ENCODE measurements at places on chromosomes 6 and 20.

DNA sequence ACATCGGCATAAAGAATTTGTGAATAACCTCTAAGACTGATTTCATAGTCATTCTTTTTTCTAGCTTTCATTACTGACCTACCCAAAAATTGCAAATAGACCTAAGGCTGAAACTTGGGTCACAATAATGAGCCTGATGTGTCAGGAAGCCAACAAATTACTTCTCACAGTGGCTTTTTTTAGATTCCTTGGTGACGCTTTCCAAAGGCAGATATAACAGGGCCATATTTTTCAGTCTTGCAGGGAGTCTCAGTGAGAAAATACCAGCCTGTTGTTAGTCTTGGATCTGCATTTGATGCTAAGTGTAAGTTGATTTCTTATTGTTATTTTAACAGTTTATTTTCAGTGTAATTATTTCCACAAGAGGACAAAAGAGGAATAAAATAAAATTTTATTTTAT, 179.7 kb downstream of the KHDC1L start:
- ATAC-seq: no peak

DNA sequence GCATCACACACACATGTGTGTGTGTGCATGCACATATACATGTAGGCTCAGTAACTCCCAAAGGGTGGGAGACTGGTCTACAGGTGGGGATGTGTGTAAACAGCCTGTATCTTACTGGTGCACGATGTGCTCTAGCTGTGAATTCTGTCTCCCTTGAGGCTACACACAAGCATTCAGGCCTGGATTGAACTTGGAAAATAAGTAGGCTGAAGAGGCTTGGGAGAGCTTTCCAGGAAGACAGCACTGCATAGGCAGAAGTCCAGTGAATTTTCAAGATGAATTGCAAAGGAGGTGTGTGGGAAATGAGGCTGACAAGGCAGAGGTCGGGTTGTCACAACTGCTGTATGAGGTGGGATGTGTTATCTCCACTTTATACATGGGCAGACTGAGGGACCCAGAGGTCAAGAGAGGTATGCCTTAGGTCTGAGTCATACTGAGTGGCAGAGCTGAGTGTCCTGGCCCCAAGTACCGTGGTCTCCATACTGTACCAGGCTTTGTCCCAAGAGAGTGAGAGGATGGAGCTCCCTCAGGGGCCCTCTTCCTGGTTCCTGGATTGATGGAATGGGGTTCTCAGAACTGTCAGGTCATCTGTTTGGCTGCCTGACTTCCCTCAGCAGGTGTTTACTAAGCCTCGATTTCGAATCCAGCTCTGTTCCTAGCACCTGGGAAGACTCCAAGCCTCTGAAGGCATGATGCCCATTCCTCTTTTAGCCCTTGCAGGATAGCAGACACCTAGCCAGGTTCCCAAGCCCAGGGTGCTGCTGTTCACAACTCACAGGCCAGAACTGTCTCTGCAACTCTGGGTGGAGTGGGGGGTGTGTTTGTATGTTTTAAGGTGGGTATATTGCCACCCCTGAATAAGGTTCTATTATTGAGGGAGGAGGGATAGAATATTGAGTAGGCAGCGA, 14.4 kb downstream of the SNPH start:
- no peak for ATAC-seq

DNA sequence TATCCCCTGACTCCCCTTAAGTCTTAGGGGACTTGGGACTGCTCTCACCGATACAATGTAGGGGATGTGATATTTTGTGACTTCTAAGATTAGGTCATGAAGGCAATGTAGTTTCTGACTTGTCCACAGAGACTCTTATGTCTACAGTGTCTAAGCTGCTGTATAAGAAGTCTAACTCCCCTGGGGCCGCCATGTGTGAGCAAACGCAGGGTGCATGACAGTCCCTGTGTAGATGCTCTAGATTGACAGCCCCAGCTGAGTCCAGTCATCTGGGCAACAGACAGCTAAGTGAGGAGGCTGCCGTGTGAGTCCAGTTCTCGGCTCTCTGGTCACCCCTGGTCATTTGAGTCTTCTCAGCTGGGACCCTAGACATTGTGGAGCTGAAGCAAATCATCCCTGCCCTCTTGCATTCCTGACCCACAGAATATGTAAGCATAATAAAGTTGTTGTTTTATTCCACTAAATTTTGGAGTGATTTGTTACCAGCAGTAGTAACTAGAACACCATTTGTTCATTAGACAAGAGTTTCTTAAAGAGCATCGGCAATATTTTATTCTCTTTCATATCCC, 743.3 kb upstream of the CHD6 start:
- no peak for ATAC-seq

DNA sequence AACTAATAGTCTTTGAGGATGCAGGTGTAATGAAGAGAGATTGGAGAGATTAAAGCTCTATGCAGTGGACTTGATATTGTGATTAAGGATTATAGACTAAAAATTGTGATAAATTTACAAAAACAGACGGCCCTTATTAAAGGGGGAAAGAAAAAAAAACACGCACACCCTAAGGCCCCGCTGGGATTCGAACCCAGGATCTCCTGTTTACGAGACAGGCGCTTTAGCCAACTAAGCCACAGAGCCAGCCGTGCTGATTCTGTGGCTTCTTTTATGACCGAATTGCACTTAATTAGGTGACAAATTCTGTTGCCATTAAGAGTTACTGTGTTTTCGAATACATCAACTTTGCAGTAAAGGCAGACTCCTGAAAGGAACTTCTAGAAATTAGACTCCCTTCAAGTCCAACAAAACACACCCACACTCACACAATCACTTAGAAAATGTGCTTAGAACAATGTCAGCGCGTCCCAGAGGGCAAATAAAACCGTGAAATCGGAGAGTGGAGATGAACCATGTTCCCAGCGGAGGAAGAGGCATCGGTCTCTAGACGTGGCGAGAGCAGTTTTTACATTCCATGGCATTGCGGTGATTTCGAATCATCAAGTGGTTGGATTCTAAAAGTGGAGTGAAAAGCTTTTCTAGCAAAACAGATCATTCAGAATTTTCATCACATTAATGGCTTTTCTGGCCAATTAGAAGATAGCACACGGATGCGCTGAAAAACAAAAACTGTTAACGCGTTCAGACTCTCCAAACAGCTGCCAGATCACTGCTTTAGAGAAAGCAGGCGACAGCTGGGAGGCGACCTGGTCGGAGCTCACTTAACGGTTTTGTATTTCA, 122.6 kb downstream of the GPX5 start:
- ATAC-seq: no peak

- ATAC-seq: no peak
Measured at GRCh38 chr20:16955971-16956370, 207.8 kb downstream of the OTOR start.

- ATAC-seq: no peak
Measured at GRCh38 chr6:131116755-131117360, 18.4 kb upstream of the AKAP7 start.

DNA sequence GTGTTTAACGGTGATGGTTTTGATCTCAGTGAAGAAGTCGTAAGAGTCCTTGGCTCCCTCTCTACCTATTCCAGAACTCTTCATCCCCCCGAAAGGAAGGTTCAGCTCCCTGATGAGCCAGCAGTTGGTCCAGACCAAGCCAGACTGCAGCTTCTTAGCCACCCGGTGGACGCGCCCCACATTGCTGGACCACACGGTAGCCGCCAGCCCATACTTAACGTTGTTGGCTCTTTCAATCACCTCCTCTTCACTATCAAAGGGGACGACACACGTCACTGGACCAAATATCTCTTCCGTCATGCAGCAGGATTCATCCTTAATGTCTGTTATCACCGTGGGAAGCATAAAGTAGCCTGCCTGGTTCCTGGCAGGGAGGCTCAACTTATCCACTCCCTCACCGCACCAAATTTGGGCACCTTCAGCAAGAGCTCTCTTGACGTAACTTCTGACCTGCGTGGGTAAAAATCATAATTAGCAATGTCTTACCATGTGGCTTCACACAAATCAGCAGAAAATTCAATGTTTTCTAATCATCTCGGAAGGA, 31.4 kb downstream of the ALDH8A1 start:
- ATAC-seq: no peak

DNA sequence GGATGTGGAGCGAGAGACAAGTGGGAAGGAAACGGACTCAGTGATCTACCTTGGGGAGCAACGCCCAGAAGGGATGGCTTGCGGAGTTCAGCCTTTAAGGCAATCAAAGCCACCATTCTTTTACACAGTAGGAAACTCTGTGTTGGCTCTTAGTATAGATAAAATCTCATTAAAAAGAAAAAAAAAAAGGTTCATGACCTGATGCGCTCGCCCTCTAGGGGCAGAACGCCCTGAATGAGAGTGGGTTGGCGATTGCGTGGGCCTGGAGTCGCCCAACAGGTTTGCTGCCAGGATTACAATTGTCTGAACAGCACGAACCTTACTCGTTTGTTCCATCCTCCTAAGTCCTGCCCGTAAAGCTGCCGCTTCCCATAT, 1.2 kb downstream of the TPD52L1 start:
- peak; percentile 34 for ATAC-seq

DNA sequence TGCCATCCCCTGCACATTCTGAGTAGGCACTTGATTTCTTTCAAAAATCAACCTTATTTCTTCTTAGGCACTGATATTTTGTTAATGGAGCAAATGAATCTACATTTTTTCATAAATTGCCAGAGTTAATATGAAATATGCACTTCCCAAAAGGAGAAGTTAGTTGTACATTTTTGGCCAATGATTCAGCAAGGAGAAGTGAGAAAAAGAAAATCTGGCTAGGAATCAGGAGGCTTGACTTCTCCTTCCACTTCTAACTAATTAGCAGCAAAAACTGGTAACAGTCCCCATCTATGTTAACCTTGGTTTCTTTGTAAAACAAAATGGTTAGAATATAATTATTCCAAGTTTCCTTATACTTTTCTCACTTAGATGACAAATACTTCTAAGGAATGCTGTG, 7.0 kb upstream of the DSE start:
- ATAC-seq: no peak

DNA sequence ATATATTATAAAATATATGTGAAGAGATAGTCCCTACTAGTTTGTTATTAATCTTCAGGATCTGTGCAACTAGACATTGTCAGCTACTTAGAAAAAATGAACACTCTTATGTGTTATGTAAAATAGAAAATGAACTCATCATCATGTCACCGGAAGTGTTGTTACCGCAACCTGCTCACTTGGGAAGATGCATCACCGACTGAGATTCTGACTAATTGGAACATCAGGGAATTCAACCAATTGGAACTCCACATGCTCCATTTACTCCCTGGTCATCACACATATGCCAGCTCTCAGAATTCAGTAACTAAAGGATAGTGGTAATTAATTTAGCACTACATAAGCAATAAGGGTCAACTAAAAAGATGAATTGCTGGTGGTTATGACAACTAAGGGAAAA, 16.7 kb upstream of the B3GAT2 start:
- ATAC-seq: no peak

DNA sequence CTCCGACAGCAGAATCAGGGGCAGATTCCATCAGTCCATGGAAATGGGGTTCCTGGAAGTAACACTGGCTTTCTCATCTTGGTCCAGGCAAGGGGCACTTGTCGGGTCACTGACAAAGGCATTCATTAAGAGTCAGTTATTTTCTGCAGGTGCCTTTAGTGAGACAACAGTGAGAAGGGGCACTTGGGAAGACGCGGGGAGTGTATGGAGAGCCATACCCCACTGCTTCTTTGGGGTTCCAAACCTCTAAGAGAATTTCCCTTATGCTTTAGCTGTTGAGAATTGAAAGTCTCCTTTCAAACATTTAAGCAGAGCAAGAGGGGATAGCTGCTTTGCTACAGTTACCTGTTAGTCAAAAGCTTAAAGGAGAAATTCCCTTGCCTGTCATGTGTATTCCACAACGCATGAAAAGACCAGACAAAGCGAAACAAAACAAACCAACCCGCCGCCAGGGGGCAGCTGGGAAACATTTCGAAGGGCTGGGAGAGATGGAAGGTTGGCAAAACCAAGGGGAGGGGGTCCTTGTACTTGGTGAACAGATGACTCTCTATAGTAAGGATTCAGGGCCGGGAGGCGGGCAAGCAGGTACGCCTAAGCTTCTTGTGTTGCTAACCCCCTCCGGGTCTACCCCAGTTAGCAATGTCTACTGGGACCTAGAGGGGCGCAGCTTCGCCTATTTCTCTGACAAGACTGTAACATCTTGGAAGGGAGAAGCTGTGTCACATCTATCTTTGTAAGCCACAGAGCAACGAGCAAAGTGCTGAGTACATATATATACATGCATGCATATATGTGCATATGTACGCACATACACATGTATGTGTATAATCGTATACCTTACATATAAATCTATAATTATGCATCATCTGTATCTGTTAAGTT, 474.9 kb upstream of the AGPAT4 start:
- ATAC-seq: no peak

- no peak for ATAC-seq
Measured at GRCh38 chr6:96610019-96610418, 47.1 kb downstream of the FHL5 start.

DNA sequence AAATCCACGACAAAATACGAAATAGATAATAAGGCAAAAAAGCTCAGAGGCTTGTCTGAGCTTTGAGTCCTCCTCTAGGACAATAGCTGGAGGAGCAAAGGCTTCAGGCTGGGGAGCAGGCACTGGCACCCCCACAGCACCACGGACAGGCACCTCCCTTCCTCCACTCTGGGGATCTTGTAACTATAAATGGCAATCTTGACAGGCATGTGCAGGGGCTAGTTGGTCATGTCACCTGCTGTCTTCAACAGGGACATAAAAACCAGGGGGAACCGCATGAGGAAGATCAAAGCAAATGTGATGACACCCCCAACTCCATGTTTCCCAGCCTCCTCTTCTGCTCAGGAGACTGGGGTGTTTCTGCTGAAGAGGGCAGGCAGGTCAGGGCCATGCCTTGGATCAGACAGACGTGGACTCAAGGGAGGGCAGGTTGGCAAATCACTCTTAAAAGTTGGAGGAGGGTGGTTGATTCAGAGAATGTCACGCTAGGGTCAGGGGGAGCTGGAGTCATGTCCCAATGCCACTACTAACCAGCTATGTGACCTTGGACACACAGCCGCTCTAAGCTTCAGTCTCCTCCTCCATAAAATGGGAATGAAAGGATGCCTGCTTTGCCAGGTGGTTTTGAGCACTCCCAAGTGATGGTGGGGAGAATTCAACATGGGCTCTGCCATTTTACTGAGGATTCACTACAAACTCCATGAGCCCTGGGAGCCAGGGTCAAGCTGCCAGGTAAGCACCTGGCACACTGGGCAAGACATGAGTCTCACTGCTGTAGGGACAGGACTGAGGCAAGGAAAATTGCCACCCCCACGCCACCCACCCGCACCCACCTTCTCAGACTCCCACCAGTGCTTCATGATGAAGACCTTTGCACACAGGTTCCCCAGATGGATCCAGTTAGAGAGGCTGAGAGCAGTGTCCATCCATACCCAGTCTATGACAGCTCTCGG, 48.0 kb downstream of the NPEPL1 start:
- ATAC-seq: no peak

- peak; percentile 63 for ATAC-seq
Measured at GRCh38 chr6:111589366-111589765, 16.3 kb downstream of the TRAF3IP2 start.

DNA sequence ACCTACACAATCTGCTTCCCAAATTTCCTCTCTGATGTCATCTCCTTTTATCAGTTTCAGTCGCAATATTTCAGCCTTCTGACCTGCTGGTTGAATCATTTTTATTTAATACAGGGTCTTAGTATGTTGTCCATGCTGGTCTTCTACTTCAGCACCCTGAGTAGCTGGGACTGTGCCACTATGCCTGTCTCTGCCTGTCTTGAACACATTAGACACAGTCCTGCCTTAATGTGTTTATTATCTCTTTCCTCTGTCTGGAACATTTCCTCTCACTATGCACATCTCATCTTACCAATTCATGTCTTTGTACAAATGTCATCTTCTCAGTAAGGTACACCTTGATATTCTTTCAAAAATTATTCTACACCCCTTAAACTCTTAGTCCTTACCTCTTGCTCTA, 106.5 kb downstream of the THEMIS start:
- ATAC-seq: no peak
